ENCODE measurements at places on chromosomes 2 and 18. TPM values are rescaled to one million over a fixed set of nuclear protein-coding genes. Genes with fewer than 3 reads are reported as not detected.

DNA sequence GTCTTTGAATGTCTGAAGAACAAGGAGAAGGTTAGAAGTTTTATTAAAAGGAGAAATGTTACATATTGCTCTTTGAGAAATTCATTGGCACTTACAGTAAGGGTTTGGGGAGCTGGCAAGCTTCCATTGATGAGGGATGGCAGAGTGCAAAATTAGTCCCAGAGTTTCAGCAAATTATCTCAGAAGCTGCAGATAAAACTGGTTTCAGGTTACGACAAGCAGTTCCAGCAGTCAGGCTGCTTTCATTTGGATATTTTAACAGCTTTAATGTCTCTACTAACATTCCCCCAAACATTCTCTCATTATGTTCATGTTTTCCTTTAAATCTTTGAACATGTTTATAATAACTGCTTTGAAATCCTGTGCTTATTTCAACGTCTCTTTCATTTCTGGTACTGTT, 153.1 kb downstream of the TTC27 start:
- no peaks in the 10 kb centered on the region for H3K27me3 ChIP-seq
- no peak overlapping the region for H3K4me3 ChIP-seq
- H3K36me3 ChIP-seq, result peaks cover 31% of the 10 kb centered on the region
- H3K4me1 ChIP-seq, result no peaks in the 10 kb centered on the region

DNA sequence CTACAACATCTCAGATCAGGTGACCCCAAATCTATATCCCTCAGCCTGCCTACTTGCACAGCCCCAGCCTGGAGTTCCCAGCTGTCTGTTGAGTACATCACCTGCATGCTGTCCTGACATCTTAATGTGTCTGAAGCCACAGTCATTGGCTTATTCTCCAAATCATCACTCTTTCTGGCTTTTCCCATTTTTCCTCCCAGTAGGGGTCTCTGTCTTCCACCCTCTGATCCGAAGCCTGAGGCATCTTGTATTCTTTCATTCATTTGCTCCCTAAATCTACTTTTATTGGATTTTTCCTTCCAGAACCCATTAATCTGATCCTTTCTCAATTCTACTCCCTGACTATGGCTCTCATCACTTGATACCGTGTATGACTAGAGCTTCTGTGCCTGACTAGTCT, 332.9 kb upstream of the DCC start:
- no peak overlapping the region for H3K4me3 ChIP-seq
- H3K4me1 ChIP-seq, result no peaks in the 10 kb centered on the region
- no peak overlapping the region for H3K27ac ChIP-seq
- no peaks in the 10 kb centered on the region for H3K27me3 ChIP-seq

GRCh38 chr18:79566771-79567431, 112.7 kb upstream of the CTDP1 start:
- DNase-seq, result no peak
- no peak overlapping the region for H3K4me3 ChIP-seq
- H3K36me3 ChIP-seq, result no peaks in the 10 kb centered on the region
- no peaks in the 10 kb centered on the region for H3K4me1 ChIP-seq

- DNase-seq, result no peak
- no peaks in the 10 kb centered on the region for H3K27me3 ChIP-seq
- H3K36me3 ChIP-seq, result no peaks in the 10 kb centered on the region
These were observed 10.6 kb upstream of the PROC start for GRCh38 chr2:127407661-127408003.

GRCh38 chr2:22748909-22749308, 636.1 kb upstream of the KLHL29 start:
- H3K27ac ChIP-seq, result no peak overlapping the region
- H3K36me3 ChIP-seq, result no peaks in the 10 kb centered on the region
- DNase-seq, result no peak
- H3K4me3 ChIP-seq, result no peak overlapping the region
- H3K4me1 ChIP-seq, result no peaks in the 10 kb centered on the region
- no peaks in the 10 kb centered on the region for H3K27me3 ChIP-seq

GRCh38 chr18:8529609-8530008, 79.6 kb upstream of the RAB12 start:
- H3K27me3 ChIP-seq, result peaks cover 12% of the 10 kb centered on the region
- H3K4me3 ChIP-seq, result no peak overlapping the region
- no peak for DNase-seq
- no peak overlapping the region for H3K27ac ChIP-seq
- no peaks in the 10 kb centered on the region for H3K36me3 ChIP-seq
- H3K4me1 ChIP-seq, result no peaks in the 10 kb centered on the region

ERMN gene
- total RNA-seq, result not detected

PIK3C3 gene
- 44.7 TPM for total RNA-seq

IL37 gene
- not detected for total RNA-seq

FSIP2 gene
- total RNA-seq, result 0.04 TPM

SKA1 gene
- total RNA-seq, result 38.1 TPM

CAPN14 gene
- total RNA-seq, result not detected

SCG2 gene
- total RNA-seq, result 0.78 TPM

Data from K562 (cell line).